HT-29 (cell line): ENCODE measurements at places on chromosomes 7 and 10. TPM values are rescaled to one million over a fixed set of nuclear protein-coding genes. Genes with fewer than 3 reads are reported as not detected.

DNA sequence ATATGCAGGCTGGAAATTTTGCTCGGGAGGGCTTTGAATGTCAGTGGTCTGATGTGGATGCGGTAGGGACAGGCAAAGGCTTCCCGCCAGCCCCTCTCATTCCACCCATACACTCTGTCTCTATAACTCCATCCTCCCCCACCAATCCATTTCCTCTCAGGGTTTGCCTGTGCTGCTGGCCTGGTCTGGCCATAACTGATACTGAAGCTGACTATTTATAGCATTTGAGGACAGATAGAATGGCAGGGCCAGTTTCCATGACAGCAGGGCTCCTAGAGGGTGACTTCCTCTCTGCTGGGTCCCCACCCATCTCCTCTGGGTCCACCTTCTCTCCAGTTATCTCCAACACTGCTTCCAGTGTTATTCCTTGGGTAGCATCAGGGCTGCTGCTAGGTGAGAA, 6.6 kb upstream of the PDLIM1 start:
- no peak for DNase-seq

- no peak for DNase-seq
Observed at GRCh38 chr10:46522295-46523118, 34.0 kb downstream of the GPRIN2 start.

GRCh38 chr10:78894089-78894840, 174.5 kb upstream of the ZMIZ1 start:
- no peak for DNase-seq

Gene GPR146
- total RNA-seq = 4.1 and 4.3 TPM in 2 replicates

Gene KNDC1
- 0.08 TPM in 1 of 2 replicates, not detected in the other for total RNA-seq
